ENCODE measurements at places on chromosomes 6 and 20.

GRCh38 chr20:13777171-13777601 is 7.5 kb downstream of the ESF1 start:
- DNase-seq, result no peak

DNA sequence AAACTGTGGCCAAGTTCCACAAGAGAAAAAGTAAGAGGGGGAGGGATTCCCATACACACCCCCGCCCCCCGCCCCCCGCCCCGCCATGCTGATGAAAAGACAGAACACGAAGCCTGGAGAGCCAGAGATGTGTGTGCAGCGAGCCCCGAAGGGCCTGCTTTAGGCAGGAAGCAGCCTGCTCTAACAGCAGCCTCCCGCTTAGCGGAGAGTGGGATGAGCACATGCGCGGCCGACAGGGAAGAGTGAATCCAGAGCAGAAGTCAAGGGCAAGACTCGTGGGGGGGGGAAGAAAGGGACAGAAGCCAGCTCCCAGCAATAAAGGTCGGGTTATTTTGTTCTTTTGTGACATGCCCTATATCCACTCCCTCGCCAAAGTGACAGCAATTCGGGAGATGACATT is 67.2 kb upstream of the PTGIS start:
- no peak for DNase-seq

GRCh38 chr20:16346956-16347355 is 226.3 kb downstream of the KIF16B start:
- no peak for DNase-seq

DNA sequence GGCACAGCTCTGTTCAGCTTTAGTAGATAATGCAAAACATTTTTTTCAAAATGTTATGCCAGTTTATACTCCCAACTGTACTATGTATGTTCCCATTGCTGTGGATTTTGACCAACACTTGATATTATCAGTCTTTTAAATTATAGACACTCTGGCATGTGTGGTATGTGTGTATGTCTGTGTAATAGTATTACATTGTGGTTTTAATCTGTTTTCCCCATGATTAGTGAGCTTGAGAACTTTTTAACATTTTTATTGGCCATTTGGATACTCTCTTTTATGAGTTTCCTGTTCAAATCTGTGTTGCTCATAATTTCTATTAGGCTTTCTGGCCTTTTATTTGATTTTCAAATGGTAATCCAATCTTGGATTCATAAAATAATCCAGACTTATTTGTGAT is 69.2 kb upstream of the TXNDC5 start:
- DNase-seq, result no peak

- DNase-seq, result no peak
Observed at GRCh38 chr6:19668710-19669109, 168.5 kb upstream of the ID4 start.

DNA sequence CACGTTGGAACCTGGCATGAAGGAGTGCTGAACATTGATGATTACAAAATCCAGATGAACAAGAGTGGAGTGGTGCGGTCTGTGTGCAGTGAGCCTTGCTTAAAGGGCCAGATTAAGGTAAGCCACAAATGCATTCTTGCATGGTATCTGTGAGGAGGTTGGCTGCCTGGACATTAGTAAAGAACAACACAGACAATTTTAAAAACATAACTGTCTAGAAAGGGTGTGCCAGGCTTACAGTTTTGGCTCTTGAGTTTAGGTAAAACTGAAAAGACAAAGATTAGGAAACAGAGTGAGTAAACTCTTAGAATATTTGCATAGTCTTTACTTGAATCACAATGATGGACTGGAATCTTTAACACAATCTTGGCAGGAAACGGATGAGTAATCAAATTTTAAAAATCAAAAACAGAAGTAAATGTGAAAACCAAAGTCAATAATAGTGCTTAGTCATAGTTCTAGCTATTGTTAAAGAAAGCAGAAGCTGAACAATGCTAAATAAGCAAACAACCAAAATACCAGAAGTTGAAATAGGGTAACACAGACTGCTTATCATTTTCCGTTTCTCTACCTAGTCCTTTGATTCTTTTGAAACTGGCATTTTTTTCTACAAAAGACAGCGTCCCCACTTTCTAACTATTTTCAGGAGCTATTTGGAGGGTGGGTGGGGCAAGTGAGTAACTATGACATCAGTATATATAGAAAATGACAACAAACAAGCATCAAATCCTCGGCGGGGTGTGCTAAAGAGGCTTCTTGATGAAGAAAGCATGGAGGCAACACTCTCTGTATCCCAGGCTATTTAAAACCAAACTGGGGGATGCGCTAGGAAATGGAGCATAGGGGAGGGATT is 185.8 kb upstream of the RAB32 start:
- peak; percentile 17 for DNase-seq

DNA sequence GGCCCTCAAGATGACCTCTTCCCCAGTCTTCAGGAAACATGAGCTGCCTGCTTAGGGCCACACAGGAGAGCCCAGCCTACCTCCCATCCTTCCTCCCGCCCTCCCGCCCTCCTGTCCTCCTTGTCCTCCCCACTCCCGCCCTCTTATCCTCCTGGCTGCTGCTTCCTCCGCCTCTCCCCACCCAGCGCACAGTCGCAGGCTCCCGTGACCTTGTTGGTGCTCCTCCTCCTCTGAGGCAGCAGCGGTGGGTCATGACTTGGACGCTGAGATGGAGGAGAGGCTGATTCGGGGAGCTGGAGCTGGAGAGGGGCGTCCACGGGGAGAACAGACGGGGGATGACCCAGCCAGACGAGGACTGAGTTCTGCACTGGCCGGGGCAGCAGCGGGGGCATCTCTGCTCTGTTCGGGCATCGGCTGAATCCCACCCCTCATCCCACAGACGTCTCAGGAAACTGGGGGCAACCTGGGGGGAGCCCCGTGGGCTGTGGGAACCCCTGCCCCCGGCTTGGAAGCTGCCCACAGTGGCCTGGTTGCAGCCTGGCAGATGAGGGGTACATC is 32.4 kb downstream of the CHRNA4 start:
- no peak for DNase-seq

DNA sequence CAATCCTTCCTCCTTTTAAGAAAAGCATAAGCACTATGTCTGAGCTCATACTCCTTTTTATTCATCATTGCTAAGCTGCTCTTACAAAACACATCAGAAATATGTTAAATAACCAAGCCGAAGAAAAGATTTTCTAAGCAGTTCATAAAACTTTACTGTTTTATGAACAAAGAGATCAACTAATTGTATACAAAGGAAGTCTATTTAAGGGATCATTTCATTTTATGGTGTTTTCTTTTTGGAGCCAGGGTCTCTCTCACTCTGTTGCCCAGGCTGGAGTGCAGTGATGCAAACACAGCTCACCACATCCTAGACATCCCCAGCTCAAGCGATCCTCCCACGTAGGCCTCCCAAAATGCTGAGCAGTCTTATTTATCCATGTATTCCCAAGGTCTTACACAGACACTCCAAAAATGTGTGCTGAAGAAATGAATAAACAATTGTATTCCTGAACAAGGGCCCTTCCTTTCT is 9.3 kb downstream of the NUDT3 start:
- no peak for DNase-seq

- no peak for DNase-seq
Observed at GRCh38 chr20:12153628-12154027, 235.9 kb downstream of the BTBD3 start.

- peak; percentile 40 for DNase-seq
Observed at GRCh38 chr6:155717374-155717773, 261.7 kb upstream of the NOX3 start.

DNA sequence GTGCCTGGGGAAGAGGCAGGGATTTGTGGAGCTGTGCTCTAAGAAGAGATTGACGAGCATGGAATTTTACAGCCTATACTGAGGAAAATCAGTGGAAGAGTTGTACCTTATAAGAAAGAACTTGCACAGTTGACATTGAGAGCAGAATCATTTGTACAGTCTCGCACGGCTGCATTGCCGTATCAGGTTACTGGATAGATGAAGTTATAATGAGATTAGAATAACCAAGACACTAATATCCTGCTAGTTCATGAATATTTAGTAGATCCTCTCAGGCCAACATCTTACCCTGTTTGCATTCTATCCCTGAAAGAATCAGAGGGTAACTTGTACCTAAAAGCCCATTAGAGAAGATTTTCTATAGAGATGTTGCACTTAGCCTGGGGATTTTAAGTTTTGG is 447.1 kb downstream of the PREX1 start:
- DNase-seq, result no peak

DNA sequence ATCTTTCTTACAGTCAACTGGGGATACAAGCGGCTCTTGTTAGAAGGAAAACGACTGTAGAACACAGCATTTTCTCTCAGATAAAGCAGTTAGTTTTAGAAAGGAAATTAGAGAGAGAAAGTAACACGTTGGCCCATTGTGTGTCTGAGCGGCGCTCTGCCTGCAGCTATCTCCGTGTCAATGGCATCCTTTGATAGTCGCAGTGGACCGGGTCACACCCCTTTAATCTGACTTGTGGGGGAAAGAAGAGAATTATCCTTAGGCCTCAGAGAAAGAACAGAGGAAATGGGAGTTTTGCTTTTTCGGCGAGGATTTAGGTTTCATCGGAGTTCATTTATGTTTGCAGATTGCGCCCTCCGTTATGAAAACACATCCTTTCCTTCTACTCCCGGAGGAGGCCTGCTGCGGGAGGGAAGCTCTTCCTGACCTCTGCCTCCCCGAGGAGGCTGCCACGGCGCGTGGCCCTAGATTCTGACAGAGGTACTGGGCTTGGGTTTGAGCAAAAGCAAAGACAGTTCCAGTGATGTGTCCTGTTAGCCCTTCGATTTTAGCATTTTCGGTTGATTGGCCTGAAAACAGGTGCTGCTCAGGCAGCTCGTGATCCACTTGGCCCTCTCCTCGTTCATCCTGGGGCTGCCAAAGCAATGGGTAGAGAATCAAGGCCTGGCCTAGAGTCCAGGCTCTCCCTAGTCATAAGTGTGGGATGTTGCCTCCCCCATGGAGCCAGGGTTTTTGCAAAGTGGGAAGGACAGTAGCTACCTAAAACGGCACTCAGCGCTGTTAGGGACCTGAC is 74.9 kb downstream of the ZDHHC14 start:
- DNase-seq, result no peak

GRCh38 chr6:170583756-170584180 is 669 bp downstream of the PDCD2 start:
- DNase-seq, result no peak

- no peak for DNase-seq
Observed at GRCh38 chr6:6002848-6003620, 3.7 kb downstream of the NRN1 start.

GRCh38 chr6:154606457-154606856 is 96.0 kb upstream of the CNKSR3 start:
- no peak for DNase-seq

DNA sequence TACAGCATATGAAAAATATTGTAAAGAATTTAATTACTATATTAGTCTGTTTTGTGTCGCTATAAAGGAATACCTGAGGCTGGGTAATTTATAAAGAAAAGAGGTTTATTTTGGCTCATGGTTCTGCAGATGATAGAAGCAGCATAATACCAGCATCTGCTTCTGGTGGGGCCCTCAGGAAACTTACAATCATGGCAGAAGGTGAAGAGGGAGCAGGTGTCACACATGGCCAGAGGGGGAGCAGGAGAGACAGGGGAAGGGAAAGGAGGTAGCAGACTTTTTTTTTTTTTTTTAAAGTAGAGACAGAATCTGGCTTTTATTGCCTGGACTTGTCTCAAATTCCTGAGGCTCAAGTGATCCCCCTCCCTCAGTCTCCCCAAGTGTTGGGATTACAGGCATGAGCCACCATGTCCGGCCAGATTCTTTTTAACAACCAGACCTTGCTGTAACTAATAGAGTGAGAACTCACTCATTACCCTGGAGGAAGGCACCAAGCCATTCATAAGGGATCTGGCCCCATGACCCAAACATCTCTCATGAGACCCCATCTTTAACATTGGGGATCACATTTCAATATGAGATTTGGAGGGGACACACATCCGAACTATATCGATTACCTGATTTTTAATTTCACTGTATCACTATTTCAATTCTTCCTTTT is 64.6 kb downstream of the MAN1A1 start:
- DNase-seq, result no peak

DNA sequence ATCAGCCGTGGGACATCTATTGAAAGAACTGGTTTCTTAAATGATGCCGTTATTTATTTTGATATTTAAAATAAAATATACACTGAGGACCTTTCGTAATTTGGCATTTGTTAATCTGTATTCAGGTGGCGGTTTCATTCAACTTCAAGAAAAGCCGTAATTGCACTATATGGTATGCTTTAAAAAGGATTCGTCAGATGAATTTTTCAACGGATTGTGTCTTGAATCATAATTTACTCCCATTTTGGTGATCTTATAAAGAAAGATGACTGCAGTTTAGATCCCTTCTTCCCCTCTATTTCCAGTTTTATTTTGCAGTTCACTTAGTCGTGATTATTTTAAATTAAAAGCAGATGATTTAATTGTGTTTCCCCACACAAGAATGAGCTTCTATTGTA is 761 bp downstream of the KLHL32 start:
- no peak for DNase-seq

DNA sequence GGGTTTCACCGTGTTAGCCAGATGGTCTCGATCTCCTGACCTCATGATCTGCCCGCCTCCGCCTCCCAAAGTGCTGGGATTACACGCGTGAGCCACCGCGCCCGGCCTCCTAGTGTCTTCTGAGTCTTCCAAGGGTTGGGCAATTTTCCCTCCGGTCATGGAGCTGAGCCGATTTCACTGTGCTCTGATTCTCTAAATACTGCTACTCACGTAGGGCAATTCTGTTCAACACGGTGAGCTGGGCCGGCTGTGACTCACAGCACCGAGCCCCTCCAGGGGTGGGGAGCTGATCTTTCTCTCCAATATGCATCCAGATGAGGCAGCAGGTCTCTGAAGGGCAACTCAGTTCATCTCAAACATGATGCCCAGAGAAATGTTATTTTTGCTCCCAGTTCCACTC is 71.6 kb upstream of the CD93 start:
- DNase-seq, result no peak

DNA sequence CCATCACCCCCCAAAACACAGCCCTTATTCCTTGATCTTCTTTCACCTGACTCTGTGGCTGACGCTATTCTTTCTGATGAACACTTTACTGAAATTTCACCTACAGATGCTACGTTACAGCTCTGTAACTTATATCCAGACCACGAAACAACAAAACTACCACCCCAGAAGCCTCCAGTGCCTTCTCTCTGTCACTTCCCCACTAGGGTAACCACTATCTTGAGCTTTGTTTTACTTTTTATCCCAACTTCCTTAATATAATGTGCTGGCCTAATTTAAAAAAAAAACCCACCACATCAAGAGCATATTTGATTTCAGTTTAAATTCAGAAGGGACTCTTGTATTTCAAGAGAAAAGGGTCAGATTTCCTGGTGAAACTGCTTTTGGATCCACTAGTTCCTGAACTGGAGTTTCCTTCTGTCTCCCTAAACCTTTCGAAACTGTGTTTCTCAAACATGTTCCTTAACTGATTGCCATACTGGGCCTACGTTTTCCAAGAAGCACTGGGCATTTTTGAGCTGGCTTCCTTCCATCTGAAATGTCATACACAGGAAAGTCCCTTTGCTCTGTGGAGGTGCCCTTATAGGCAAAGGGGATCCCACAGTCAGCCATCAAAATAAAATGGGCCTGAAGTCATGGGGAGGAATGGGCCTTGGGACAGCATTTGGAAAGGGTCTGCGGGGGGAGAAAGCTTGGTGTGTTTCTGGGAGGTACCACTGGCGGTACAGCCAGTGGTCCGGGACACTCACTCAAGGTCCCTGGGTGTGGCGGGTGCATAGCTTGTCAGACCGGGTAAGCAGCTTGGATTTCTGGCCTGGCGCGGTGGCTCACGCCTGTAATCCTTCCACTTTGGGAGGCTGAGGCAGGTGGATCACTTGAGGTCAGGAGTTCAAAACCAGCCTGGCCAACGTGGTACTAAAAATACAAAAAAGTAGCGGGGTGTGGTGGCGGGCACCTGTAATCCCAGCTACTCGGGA is 25.8 kb upstream of the RTF2 start:
- DNase-seq, result no peak

- no peak for DNase-seq
Observed at GRCh38 chr6:6516666-6517458, 71.7 kb upstream of the LY86 start.

All from bone marrow (tissue), 2 donors.